H54 (cell line): ENCODE measurements at places on chromosomes 7 and 10.

DNA sequence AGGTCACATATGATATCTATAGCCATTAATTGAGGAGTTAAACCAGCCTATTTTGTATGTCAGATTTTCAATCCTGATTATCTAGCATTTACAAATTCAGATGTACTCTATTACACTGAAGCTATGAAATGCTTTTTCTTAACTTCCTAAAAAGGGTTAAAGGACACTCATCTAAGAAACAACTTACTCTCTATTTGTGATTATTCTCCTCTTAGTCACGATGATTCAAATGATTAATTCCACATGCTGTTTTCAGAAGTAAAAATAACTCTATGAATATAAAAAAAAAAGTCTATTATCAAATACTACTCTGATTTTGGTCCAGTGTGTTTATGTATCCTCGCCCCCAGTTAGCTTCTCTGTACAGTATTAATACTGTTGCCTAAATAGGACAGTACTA, 1199.9 kb downstream of the GATA3 start:
- no peak for DNase-seq

- DNase-seq, result no peak
These were observed 63.4 kb upstream of the PLA2G12B start for GRCh38 chr10:73017955-73018480.

- no peak for DNase-seq
These were observed 68.5 kb downstream of the MAP3K8 start for GRCh38 chr10:30502266-30503060.

DNA sequence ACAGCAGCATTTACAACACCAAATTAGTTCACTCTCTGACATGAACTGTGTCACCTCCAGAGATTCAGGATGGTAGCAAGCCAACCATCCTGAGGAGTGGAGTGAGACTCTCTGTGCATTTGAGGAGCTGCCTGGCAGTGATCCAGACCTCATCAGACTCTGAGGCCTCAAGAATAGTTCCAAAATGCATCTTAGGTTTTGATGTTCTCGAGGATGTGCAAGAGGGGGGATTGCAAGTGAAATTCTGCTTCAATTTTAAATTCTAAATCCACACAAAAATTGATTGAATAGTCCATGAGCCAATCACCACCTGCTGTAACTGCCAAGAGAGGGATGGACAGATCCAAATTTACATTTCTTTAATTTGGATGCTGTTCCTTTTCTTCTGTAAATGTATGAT, 49.7 kb downstream of the SLK start:
- DNase-seq, result no peak
